Tibial nerve (tissue), 4 donors: ENCODE measurements at places on chromosomes 4 and X.

GRCh38 chrX:3589474-3589873 lies 124.0 kb downstream of the PRKX start:
- DNase-seq: no peak
- no peak overlapping the region for H3K4me3 ChIP-seq
- no peak overlapping the region for H3K27ac ChIP-seq
- no peaks in the 10 kb centered on the region for H3K36me3 ChIP-seq
- H3K4me1 ChIP-seq: no peaks in the 10 kb centered on the region

- H3K36me3 ChIP-seq: no peaks in the 10 kb centered on the region
- no peaks in the 10 kb centered on the region for H3K27me3 ChIP-seq
- H3K4me3 ChIP-seq: no peak overlapping the region
- H3K27ac ChIP-seq: no peak overlapping the region
- peak; percentile 45 for DNase-seq
Measured at GRCh38 chr4:23789762-23790161, 100.1 kb downstream of the PPARGC1A start.

- H3K4me3 ChIP-seq: no peak overlapping the region
- DNase-seq: no peak
- H3K36me3 ChIP-seq: no peaks in the 10 kb centered on the region
- no peaks in the 10 kb centered on the region for H3K4me1 ChIP-seq
Measured at GRCh38 chrX:21155916-21156315, 218.3 kb upstream of the CNKSR2 start.

DNA sequence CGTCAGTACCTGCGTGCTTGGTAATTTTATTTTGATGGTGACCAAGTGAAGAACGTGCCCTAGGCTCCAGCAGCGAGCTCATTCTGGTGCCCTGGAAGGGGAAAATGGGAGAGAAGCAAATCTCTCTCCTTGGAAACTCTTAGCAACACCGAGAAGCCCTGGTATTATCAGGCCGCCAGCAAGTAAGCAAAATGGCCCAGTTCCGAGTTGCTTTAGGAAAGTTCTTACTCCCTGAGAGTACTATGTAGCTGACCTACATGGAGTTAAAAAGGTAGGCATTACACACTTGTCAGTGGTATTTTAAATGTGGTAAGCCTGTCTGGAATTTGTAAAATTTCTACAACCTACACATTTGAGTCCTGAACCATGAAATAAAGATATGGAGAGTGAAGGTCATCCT lies 146.4 kb downstream of the CPEB2 start:
- H3K4me1 ChIP-seq: peaks cover 33% of the 10 kb centered on the region
- H3K4me3 ChIP-seq: no peak overlapping the region
- DNase-seq: no peak
- no peaks in the 10 kb centered on the region for H3K36me3 ChIP-seq
- H3K27me3 ChIP-seq: no peaks in the 10 kb centered on the region

DNA sequence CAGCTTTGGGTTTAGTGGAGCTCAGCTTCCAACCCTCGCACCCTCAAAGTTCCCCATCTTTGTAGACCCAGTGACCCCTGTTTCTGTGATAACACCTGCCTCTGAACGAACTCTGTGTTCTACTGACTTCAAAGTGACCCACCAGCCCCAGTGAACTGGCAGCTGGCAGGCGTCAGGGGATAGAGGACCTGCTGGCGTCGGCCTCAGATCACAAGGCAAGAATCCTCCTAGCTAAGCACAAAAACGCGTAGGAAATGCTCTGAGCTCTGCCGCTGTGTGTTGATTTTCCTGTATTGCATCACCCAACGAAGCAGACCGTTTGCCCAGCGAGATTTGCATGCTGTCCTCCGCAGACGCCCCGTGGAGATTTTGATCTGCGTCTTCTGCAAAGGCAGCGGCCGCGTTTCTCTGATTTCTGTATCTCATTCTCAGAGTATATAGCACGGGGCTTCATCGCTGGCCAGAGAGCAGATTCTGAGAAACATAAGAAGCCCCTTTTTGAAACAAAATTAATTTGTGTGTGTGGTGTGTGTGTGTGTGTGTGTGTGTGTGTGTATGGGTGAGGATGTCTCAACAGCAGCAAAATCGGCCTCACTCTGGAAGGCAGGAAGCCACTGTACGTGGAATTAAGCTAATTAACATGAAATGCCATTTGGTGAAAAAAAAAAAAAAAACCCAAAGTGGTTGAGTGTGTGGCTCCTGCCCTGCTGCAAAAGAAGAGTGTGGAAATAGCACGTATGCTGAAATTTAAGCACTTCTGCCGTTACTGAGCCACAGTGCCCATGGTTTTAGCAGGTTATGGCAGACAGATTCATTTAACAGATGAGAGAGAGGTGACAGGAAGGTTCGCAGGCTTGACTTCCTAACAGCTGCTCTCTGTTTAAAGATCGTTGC lies 29.2 kb upstream of the ASMTL start:
- H3K4me1 ChIP-seq: no peaks in the 10 kb centered on the region
- H3K27me3 ChIP-seq: no peaks in the 10 kb centered on the region
- no peak for DNase-seq
- H3K4me3 ChIP-seq: no peak overlapping the region
- peak overlapping the region; percentile 57 for H3K27ac ChIP-seq

- peaks cover 5% of the 10 kb centered on the region for H3K27me3 ChIP-seq
- no peak for DNase-seq
- H3K36me3 ChIP-seq: no peaks in the 10 kb centered on the region
- no peak overlapping the region for H3K27ac ChIP-seq
- no peak overlapping the region for H3K4me3 ChIP-seq
Measured at GRCh38 chrX:132565273-132565672, 76.4 kb upstream of the MBNL3 start.

DNA sequence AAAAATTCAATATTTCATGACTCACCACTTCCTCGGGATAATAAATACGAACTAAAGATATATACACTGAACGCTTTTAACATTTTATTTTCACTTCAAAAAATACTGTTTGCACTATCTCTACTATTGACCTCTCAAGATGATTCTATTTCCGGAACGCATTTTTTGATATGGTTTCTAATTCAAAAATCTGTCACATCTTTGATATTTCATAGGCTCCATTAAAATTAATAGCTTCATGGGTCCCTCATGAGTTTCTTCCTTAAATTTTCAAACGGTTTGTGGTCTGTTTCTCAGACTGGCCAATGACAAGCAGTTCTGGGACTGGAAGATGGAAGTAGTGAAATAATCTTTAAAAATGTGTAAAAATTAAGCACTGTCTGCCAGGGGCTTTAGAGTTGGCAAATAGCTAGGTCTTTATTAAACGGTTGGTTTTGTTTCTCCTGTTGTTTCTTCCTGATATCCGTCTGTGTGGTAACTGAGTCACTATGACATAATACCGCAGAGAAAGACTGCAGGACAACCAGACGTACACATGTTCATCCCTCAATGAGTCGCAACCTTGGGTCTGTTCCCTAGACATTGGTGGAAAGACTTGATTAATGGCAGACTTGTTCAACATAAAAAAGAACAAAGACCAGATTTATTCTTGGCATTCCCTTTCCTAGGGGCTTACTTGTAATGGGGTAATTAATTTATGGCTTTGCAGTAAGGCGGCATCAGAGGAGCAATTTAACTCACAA lies 133.8 kb downstream of the PALLD start:
- H3K4me1 ChIP-seq: no peaks in the 10 kb centered on the region
- no peak for DNase-seq
- peak overlapping the region; percentile 62 for H3K27ac ChIP-seq
- H3K36me3 ChIP-seq: no peaks in the 10 kb centered on the region
- no peaks in the 10 kb centered on the region for H3K27me3 ChIP-seq

DNA sequence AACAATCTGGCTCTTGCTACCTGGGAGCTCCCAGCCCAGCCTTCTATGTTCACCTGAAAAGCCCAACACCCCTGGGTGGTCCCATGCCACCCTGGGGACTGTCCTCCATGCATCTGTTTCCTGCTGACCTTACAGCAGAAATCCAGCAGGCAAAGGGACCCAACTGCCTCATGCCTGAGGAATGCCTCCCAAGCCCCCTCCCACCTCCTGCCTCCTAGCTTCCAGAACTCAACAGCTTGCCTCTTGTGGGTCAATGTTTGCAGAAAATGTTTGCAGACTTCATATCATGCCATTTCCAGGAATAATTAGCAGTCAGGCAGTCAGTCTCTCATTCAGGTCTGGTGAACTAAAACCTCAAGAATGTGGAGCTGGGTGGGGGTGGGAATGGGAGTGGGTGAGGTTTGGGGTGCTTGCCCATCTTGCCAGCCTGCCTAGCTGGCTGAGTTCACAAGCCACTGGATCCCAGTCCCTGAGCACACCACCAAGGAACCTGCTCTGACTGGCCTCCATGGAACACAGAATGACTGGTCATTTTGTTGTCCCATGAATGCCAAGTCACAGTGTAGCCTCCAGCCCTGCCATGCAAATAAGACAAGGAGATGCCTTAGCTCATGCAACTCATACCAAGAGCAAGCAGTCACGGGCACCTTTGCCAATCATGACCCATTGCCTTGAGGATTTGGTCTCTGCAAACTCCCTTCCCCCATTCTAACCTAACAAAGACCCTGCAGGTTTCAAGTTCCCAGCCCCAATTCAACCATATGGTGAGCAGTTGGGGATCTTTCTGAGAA lies 12.1 kb upstream of the PLAC1 start:
- H3K4me1 ChIP-seq: no peaks in the 10 kb centered on the region
- no peaks in the 10 kb centered on the region for H3K36me3 ChIP-seq
- no peaks in the 10 kb centered on the region for H3K27me3 ChIP-seq
- DNase-seq: no peak
- H3K4me3 ChIP-seq: no peak overlapping the region

GRCh38 chr4:10036807-10037342 lies 15.6 kb upstream of the SLC2A9 start:
- no peaks in the 10 kb centered on the region for H3K27me3 ChIP-seq
- no peaks in the 10 kb centered on the region for H3K36me3 ChIP-seq
- H3K27ac ChIP-seq: no peak overlapping the region
- H3K4me3 ChIP-seq: no peak overlapping the region

GRCh38 chrX:33211356-33212260 lies at the start of gene DMD:
Gene DMD, minus strand, starts transcription at chrX:33211549. Its CDS starts 237 bp downstream, at chrX:33211312.
- peak within 1 kb of the TSS; percentile 29 for H3K4me3 ChIP-seq
- H3K4me1 ChIP-seq: no peaks in the 10 kb centered on the region
- H3K27me3 ChIP-seq: no peaks in the 10 kb centered on the region
- peak; percentile 33 for DNase-seq

- no peaks in the 10 kb centered on the region for H3K4me1 ChIP-seq
- H3K4me3 ChIP-seq: no peak overlapping the region
- DNase-seq: no peak
- H3K27ac ChIP-seq: no peak overlapping the region
- no peaks in the 10 kb centered on the region for H3K36me3 ChIP-seq
- no peaks in the 10 kb centered on the region for H3K27me3 ChIP-seq
Measured at GRCh38 chr4:112894951-112895350, 154.5 kb upstream of the ANK2 start.

GRCh38 chr4:152325831-152326230 lies 210.1 kb downstream of the FBXW7 start:
- H3K4me1 ChIP-seq: peaks cover 6% of the 10 kb centered on the region
- DNase-seq: no peak
- no peaks in the 10 kb centered on the region for H3K27me3 ChIP-seq

- no peaks in the 10 kb centered on the region for H3K27me3 ChIP-seq
- peak overlapping the region; percentile 86 for H3K4me3 ChIP-seq
- no peak for DNase-seq
- peaks cover 14% of the 10 kb centered on the region for H3K36me3 ChIP-seq
Measured at GRCh38 chr4:151099976-151100417, 569 bp downstream of the RPS3A start.

DNA sequence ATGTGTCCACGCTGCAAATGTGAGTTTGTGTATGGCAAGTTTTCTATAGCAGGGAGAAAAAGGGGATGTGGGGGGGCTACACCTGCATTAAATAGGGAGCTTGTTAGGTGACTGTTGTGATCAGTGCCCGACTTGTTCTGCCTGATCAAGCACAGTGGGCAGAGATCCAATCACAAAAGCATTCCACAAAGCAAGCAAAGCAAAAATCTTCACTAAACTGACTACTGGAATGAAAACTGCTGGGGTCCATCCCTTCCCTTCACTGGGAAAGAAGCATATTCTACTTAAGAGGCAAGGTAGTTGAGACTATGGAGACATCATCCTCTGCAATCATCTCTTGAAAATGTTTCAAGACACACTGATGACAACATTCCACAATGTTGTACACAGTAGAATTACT lies 5.2 kb downstream of the IRS4 start:
- no peaks in the 10 kb centered on the region for H3K27me3 ChIP-seq
- H3K4me3 ChIP-seq: no peak overlapping the region
- H3K27ac ChIP-seq: no peak overlapping the region
- no peaks in the 10 kb centered on the region for H3K36me3 ChIP-seq
- DNase-seq: no peak
- no peaks in the 10 kb centered on the region for H3K4me1 ChIP-seq

DNA sequence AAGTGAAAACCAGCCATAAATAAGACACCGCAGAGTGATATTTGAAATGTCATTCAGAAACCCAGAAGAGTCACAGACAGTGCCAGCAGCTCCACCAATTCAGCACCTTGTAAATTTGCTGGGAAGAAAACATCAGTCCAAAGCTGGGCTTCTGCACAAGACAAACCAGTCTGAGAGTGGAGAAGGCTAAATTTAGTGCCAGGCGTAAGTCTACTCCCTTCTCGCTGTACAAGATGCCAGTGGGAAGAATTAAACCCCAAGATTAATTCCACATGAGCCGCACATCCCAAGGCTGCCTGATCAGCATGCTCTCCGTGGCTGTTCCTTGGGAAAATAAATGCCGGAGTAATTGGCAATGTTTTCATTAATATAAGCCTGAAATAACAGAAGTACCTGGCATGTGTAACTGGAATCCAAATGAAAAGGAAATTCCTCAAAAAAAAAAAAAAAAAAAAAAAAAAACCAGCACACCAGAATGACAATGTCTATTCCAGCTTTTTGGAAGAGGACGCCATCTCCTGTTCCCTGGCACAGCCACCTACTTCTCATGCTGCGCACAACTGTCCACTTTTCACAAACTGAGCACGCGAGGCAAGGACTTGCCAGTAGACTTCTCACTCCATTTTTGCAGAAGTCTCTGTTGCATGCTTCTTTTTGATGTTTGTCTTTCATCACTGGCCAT lies 95.5 kb downstream of the NSUN7 start:
- H3K27ac ChIP-seq: no peak overlapping the region
- no peak overlapping the region for H3K4me3 ChIP-seq
- peaks cover 9% of the 10 kb centered on the region for H3K36me3 ChIP-seq

DNA sequence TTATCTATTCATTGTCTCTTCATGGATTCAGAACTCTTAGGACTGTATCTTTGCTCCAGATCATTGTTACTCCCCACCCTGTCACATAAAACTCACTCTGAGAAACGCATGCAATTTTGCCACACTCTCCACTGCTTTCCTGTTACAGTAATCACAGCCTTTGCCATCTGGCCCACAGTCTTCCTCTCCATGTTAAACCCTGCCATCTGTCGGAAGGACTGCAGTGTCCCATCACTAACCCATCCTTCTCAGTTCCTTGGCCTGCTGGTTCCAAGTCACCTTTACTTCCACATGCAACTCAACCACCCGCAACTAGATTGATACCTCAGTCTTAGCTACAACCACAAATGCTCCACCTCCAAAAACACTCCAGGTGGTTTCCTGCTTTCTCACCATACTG lies 308.7 kb upstream of the FAM241A start:
- H3K27me3 ChIP-seq: no peaks in the 10 kb centered on the region
- no peaks in the 10 kb centered on the region for H3K4me1 ChIP-seq
- DNase-seq: no peak
- H3K36me3 ChIP-seq: no peaks in the 10 kb centered on the region
